ENCODE measurements at places on chromosomes 16 and 17.
A peak's percentile ranks its signal among the peaks of the same experiment; 100 is the strongest.

DNA sequence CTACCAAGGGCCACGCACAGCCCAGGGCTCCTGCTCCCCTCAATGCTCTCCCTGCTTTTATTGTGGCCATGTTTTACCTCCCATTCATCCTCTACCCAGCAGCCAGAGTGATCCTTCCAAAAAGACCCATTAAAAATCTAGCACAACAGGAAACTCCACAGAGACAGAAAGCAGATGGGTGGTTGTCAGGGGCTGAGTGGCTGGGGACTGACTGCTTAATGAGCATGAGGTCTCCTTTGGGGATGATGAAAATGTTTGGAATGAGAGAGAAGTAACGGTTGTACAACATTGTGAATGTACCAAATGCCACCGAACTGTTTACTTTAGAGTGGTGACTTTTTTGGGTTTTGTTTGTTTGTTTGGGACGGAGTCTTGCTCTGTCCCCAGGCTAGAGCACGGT is 107.4 kb downstream of the GAS7 start:
- DNase-seq, result no peak

DNA sequence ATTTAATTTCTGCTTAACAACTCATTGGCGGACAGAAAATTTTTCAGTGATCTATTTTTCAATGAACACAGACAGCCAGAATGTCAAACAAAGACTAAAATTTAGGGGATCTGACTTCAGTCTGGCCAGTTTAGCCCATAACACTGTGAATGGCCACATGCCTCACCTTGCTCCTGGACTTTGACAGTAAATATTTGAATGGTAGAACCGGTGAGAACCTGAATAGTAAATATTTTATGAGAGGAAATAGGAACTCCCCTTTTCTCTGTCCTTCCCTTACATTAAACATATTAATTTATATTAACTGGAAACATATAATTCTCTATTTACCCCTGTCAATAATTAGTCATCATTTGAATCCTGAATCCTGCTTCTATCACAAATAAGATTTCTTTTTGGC is 942.1 kb downstream of the KCNJ2 start:
- DNase-seq, result no peak

DNA sequence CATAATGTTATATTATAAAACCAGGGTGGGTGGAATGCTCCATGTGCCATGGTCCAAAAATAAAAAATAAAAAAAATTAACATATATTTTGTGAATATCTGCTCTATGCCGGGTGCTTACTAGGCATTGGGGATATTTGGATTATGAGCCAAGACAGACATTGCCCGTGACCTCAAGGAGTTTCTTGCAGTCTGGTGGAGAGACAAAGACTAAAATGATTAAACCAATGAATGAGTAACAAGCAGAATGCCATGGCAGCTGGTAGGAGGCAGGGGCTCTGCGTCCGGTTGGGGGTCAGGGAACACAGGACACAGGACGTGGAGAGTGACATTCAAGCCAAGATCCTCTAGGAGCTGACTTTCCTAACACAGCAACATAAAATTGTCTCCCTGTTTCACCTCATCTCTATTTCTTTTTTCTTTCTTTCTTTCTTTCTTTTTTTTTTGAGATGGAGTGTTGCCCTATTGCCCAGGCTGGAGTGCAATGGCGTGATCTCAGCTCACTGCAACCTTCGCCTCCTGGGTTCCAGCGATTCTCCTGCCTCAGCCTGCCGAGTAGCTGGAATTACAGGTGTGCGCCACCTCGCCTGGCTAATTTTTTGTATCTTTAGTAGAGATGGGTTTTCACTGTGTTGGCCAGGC is 35.4 kb downstream of the RGS9 start:
- no peak for DNase-seq

GRCh38 chr16:84829168-84829965 is 9.6 kb downstream of the CRISPLD2 start:
- DNase-seq, result peak; percentile 35

DNA sequence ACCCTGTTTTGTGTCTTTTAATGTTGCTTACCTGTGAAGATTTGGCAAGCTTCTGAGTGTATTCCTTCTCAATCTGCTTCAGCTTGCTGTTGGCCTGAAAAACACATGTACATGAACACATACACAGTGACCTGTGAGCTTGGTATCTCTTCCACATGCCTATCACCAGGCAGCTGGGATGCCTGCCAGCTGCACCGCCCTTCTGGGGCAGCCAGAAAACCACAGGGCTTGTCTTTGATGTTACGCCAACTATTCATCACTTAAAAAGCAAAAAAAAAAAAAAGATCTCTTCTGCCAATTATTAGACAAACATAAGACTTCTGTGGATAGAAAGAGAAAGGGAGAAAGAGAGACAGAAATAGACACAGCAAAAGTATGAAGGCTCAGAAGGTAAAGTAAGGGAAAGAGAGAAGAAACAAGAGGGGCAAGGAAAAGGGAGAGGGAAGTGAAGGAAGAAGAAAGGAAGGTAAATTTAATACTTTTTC is 189.2 kb upstream of the AXIN2 start:
- DNase-seq, result peak; percentile 28

GRCh38 chr17:7573324-7574080 is 5.9 kb upstream of the CD68 start:
- no peak for DNase-seq

DNA sequence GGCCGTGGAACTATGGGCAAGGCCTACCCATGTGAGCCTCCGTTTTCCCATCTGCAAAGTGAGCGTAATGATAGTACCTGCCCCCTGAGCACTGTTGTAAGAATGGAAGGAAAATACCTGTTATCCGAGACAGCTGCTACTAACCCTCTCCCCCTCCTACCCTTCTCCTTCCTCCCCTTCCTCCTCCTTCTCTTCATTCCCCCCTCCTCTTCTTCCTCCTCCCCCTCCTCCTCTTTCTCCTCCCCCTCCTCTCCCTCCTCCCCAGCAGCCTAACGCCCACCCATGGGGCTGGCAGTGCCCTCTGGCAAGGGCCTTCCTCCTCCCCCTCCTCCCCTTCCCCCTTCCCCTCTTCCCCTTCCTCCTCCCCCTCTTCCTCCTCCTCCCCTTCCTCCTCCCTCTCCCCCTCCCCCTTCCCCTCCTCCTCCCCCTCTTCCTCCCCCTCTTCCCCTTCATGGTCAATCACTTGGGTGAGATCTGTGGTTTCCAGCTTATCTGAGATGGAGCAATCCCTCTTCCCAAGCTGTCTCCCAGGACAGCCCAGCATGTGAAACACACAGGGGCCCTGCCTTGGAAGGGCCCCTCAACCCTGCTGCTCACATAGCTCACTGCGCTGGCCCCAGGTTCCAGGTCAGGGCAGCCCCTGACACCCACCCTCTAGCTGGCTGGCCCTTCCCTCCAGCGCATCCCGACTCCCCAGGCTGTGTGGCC is 6.4 kb downstream of the ZFPM1 start:
- no peak for DNase-seq

DNA sequence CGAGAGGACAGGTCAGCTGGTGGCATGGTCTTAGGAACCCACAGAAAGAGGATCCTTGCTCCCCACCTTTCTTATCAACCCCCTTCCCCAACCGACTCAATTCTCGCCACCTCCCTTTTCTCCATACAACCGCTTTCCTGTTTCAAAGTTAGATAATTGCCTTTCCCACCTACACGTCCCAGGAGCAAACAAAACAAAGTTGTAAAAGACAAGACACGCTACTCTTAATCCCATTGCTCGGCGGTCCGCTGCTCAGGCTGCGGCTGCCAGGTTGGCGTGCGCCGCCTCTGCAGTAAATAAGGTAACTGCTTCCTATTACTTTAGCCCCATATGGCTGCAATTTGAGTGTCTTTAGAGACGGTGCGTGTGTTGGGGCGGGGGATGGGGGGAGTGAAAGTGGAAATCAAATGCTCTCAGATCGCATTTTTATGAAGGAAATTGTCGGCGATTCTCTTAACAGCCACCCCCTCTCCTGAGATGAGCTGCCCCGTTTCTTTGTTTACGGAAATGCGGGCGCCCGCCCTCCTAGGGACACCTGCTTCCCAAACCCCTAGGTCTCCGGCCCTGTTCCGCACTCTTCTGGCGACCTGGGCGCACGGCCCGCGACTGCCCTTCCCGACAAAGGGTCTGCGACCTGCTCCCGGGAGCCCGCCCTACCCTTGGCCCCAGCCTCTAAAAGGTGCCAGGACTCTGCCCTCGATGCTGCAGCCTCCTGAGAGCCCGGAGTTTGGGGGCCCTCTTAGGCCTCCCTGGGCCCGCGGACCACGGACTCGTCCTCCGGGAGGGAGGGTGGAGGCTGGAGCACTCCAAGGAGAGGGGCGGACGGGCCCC is 3.7 kb upstream of the CBX8 start:
- no peak for DNase-seq

DNA sequence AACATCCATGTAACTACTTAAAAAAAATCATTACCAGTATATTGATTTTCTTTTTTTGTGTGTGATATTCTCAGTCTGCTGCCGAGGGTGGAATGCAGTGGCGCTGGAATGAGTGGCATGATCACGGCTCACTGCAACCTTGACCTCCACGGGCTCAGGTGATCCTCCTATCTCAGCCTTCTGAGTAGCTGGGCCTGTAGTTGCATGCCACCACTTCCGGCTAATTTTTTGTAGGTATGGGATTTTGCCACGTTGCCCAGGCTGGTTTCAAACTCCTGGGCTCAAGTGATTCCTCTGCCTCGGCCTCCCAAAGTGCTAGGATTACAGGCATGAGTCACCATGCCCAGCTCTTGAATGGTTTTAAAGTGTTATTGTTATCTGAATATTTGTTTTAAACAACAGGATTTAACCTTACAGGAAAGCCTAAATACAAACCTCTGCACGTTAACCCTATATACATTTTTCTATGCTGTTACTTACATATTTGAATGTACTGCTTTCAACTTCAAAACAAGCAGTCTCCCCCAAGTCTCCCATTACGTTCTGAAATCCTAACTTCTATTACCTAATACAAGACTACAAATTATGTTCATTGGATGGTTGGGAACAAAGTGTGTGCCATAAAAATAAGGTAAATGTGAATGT is 61.7 kb downstream of the KPNA2 start:
- DNase-seq, result no peak

DNA sequence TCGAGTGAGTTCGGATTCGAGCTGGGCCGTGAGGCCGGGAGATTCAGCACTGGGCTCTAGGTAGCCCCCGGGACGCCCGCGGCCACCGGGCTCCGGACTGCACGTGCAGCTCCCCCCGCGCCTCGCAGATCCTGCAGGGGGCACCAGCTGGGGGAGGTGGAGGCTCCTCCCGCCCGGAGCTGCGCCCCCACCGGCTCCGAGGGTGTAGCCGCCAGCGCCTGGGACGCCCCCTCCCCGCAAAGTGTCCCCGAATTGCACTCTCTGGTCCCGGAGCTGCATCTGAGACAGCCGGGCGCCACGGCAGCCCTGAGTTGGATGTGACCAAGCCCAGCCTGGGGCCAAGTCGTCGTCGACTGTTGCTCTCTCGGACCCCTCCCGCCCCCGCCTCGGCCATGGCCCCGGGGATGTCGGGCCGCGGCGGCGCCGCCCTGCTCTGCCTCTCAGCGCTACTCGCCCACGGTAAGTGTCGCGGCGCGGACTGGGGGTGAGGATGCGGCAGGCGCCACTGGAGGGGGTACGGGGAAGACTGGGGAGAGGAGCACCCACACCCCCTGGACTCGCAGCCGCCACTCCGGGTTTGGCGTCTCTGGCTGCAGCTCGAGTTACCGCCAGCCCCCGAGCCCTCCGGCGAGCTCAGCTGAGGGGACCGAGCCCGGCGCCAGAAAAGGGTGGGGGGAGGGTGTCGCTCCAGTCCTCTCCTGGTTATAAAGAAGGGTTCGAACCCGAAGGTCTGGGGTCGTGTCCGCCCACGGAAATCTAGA is 1.5 kb downstream of the TMEM132E start:
- no peak for DNase-seq

DNA sequence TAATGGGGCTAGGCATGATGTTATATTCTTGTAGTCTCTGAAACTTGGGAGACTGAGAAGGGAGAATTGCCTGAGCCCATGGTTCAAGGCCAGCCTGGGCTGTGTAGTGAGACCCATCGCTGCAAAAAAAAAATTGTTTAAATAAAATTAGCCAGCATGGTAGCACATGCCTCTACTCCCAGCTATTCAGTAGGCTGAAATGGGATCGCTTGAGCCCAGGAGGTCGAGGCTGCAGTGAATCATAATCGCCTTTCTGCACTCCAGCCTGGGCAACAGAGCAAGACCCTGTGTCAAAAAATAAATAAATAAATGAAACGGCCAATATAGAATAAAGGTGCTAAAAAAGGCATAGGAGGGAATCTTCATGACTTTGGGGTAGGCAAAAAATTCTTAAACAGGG is 13.9 kb upstream of the SLX4 start:
- DNase-seq, result no peak

DNA sequence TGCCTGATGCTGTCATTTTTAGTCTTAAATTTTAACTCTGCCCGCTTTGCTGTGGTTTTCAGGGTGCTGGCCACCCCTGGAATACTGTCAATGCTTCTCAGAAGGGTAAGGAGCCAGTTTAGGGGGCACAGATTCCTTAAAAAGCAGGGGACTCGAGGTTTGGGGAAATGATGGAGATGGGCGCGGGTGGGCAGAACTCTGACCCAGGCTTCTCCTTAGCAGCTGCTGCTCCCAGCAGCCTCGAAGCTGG is 23.7 kb downstream of the STAT5A start:
- no peak for DNase-seq

DNA sequence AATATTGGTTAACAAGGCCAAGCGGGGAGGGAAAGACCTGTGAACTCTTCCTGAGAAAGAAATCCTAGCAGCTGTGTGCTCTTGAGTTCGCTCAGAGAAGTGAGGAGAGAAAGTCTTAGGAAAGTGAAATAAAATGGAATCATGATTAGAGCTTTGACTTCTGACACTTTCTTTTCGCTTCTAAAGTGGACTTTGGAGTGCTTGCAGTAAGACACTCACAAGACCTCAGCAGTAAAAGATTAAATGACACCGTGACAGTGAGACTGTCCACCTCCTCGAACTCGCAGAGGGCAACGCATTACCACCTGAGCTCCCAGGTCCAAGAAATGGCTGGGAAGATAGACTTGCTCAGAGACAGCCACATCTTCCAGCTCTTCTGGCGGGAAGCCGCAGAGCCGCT is 71.2 kb downstream of the RNF213 start:
- DNase-seq, result no peak

DNA sequence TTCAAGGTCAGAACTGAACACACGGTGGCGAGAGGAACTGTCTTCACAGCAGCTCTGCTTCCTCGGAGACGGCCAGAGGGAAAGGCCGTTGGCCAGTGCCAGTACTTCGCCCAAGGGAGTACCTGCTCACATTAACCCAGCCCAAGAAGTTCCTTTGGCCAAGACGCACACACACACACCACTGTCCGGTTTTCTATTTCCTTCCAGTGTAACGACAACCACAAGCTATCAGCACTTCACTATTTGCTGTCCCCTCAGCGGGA is 744 bp upstream of the GGNBP2 start:
- no peak for DNase-seq

GRCh38 chr16:72934636-72935403 is 113.1 kb downstream of the ZFHX3 start:
- DNase-seq, result no peak

Data from amniotic stem cell (primary cell).